ENCODE measurements at places on chromosomes 6 and 20. TPM values are rescaled to one million over a fixed set of nuclear protein-coding genes. Genes with fewer than 3 reads are reported as not detected.

GRCh38 chr20:58864346-58864745, 11.8 kb downstream of the GNAS start:
- DNase-seq, result no peak

DNA sequence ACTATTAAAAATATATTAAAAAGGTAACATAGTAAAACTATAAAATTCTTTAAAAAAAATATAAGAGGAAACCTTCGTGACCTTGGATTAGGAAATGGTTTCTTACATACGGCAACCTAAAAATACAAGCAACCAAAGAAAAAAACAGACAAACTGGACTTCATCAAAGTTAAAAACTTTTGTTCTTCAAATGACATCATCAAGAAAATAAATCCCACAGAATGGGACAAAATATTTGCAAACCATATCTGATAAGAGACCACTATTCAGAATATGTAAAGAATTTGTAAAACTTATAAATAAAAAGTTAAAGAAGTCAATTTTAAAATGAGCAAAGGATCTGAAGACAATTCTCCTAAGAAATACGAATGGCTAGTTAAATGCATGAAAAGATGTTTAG, 110.0 kb downstream of the ATG5 start:
- DNase-seq, result no peak

DNA sequence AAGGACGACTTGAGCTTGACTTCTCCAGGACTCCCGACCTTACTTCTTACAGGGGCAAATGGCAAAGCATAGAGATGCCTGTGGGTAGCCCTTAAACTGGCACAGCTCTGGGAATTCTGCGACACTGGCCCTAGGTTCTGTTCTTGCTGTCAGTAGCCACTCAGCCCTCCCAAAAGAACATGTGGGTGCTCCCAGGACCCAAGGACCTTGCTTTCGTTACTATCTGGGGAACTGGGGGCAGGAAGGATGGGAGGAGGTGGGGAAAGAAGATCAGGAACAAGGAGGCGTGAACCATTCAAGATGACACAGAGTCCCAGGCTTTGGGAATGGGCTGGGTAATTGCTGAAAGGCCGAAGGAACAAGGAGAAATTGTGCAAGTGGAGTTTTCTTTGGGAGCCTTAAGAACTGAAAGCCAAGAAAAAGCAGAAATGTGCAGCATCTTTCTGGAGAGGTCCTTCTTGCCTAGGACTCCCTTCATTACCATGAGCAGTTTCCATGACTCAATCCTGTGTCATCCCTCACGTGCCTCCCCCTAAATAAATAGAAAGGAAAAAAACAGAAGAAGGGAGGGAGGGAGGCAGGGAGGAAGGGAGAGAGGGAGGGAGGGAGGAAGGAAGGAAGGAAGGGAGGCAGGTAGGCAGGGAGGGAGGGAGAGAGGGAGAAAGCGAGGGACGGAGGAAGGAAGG, 284.6 kb upstream of the FOXQ1 start:
- no peak for DNase-seq

- DNase-seq, result no peak
Measured at GRCh38 chr6:29474996-29475395, 12.8 kb downstream of the MAS1L start.

DNA sequence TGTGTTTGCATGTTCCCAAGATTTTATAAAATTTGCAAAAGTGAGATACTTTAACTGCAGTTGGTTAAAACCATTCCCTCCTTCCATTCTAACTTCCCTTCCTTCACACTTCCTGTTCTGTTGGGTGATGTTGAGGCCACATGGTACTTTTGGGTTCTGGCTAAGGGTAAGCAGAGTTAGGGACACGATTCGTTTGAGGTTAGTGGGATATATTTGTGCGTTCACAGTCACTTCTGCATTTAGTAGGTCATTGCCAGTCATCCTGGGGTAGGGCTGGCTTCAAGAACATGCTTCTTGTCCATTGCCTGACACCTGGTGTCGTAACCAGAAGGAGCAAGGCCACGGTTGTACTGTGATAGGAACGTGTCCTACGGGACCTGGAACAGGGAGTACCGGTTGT, 340.1 kb downstream of the ZFAND3 start:
- DNase-seq, result no peak

DNA sequence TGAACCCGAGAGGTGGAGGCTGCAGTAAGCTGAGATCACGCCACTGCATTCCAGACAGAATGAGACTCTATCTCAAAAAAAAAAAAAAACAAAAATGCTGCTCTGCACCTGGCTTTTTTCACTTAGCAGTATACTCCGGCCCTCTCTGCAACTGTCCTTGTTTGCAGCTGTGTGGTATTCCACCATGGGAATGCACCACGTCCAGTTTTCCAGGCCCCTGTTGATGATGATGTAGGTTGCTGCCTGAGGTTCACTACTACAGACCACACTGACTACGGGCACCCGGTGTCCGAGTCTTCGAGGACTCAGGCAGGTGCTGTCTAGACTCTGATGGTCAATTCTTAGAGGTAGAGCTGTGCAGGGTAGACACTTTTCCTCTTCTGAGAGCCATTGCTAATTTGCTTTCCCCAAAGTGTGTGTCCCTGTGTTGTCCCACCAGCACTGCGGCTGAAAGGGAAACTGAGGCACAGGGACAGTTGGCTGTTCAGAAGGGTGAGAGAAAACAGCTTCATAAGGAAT, 56.5 kb downstream of the UBE2V1 start:
- DNase-seq, result no peak

- DNase-seq, result no peak
Measured at GRCh38 chr6:44717431-44717830, 329.9 kb downstream of the CDC5L start.

GRCh38 chr20:41617059-41617901, 897 bp downstream of the CHD6 start:
- peak; percentile 55 for DNase-seq

DNA sequence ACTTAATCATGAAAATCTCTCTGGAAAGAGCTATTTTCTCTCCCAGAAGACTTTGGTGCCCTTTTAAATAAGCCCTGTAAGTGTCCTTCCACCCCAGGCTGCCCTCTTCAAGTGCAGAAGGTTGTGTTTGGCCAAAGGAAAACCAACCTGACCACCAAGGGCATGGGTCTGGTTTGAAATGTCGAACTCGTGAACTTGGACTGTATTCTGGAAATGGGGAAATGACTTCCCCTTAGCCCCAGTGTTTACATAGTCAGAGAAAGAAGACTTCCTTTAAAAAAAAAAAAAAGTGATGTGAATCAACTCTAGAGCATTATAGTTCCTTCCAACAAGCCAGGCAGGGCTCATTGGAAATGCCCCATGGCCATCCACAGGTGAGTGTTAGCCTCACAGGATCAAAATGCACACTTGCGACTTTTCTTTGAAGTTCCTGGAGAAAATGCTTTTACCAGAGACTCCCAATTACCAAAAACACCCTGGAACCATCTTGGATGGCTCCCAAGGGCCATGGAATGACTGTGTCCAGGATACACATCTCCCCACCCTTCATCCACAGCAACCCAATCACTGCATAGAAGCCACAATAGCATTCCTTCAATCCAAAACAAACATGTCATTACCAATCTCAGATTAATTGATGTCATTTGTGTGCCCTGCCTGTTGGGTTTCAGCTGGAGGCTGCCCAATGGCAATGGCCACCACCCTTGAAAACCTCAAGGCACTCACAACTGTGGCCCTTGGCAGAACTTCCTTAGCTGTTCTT, 133.8 kb downstream of the CLIC5 start:
- DNase-seq, result no peak

DNA sequence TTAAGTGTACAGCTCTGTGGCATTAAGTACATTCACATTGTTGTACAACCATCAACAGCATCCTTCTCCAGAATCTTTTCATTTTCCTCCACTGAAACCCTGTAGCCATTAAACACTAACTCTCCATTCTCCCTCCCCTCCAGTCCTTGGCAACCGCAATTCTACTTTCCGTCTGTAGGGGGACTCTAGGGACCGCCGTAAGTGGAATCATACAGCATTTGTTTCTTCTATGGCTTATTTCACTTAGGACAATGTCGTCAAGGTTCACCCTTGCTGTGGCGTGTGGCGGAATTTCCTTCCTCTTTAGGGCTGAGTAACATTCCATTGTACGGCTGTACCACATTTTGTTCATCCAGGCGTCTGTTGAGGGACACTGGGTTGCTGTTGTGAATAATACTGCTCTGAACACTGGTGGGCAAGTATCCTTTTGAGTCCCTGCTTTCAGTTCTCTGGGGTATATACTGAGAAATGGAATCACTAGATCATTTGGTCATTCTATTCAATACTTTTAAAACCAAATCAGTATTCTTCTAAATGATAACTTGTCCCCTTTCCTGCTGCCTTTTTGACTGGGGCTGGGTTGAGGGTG, 50.7 kb downstream of the PPP1R3G start:
- peak; percentile 86 for DNase-seq

DNA sequence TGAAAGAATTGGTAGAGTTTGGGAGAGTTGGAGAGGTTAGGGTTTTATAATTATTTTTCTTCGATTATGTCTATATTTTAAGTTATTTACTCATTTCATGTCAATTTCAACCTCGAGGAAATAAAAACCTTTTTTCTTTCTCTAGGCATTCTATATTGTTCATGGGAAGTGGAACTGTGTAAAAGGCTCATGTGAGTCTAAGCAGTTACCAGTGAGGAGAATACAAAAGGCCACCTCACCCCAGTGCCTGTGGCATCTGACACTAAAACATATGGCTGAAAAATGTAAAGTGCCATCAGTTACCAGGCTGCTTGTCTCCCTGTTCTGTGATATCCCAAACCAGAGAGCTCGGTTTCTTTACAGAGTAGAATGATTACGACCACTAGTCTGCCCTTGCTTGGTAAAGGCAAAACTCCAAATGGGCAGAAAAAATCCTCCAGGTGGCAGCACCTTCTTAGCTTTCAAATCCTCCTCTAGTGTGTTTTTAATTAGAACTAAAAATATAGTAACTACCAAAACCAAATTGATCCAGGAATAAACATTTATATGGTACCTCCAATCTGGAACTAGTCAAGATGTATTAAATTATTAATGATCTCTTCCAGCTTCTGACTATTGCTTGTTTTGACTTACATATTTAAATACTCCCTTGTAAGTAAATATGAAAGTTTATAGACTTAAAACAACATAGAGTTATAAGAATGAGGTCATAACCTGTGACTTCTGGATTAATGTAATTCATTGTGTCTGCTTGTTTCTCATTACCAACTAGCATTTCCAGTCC, 122.6 kb upstream of the MCHR2 start:
- peak; percentile 88 for DNase-seq

DNA sequence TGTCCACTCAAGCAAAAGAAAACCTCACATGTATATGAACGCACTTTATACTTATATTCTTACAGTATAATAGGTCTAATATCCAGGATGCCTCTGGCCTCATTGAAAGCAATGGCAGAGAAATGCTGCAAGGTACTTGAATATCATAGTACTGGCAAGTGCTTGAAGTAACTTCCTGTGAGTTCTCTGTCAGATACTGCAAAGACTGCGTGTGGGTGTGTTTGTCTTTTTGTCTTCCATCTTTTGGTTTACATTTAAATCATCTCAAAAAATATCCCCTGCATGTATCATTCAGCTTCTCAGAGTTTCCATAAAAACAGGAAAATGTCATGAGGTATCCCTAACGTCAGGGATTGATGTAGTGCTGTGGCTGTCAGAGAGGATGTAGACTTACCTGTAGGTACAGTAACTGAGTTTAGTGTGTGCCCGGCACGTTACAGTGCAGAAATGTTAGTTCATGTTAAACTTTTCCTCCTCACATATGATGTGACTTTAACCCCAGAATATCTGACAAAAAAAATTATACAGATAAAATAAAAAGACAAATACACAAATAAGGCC, 184.3 kb downstream of the DST start:
- no peak for DNase-seq

DNA sequence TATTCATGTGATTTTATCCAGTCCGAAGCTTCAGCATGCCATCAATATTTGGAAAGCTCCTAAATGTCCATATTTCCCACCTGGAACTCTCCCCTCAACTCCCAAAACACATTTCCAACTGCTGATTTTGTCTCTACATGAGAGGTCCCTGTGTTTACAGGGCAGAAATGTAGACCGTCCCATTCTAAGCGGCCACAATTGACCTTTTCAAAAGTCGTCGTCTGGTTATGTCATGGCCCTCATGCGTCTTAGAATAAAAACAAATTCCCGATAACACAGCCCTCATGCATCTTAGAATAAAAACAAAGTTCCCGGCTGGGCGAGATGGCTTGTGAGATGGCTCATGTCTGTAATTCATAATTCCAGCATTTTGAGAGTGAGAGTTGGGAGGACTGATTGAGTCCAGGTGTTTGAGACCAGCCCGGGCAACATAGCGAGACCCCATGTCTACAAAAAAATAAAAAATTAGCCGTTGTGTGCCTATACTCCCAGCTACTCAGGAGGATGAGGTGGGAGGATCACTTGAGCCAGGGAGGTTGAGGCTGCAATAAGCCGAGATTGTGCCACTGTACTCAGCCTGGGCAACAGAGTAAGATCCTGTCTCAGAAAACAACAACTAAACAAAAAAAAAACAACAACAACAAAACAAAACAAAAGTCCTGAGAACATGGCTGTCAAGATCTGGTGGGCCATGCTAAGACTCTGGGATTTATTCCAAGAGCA, 6.4 kb upstream of the ZNF217 start:
- DNase-seq, result no peak

DNA sequence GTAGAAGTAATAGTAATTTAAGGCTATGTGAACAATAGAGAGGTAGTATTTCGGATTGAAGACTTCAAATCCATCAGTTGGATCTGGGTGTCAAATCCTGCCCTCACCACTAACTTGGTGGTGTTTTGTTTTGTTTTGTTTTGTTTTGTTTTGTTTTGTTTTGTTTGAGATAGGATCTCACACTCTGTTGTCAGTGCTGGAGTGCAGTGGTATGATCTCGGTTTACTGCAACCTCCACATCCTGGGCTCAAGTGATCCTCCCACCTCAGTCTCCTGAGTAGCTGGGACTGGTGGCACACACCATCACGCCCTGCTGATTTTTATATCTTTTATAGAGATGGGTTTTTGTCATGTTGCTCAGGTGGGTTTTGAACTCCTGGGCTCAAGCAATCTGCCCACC, 129.4 kb upstream of the ZNF217 start:
- DNase-seq, result no peak

- DNase-seq, result no peak
Measured at GRCh38 chr6:583116-583515, 73.8 kb downstream of the HUS1B start.

GRCh38 chr6:70724524-70724923, 56.8 kb downstream of the SMAP1 start:
- DNase-seq, result no peak

DNA sequence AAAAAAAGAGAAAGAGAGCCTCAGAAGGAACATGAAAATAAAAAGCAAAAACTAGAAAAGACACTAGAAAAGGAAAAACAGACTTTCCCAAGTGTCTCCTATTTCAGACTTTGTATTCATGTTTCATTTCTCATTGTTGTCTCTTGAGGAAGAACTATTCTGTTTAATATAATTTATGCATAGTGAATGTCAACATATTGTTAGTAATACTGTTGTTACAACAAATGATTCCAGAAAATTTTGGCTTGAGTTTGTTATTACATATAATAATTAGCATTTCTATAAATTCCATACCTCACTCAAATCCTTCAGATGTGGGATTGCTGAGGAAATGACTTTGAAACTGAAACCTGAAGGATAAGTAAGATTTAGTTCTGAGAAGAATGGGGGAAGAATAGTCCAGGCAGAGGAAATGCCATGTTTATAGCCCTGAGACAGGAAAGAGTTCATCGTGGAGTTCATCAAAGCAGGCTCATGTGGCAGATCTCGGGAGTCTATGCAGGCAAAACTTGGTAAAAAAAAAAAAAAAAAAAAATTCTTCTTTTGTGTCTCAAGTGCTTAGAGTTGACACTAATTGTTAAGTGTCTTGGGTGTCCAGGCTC, 53.1 kb upstream of the EIF2S2 start:
- DNase-seq, result no peak

- DNase-seq, result peak; percentile 91
Measured at GRCh38 chr20:20593447-20594170, 118.8 kb downstream of the RALGAPA2 start.

Gene TNNC2
- 0.59 TPM for total RNA-seq

Gene TNFRSF21
- total RNA-seq, result 48.5 TPM

Gene ERVFRD-1
- total RNA-seq, result not detected
